ENCODE measurements at places on chromosomes 1 and 21. TPM values are rescaled to one million over a fixed set of nuclear protein-coding genes. Genes with fewer than 3 reads are reported as not detected.

- DNase-seq: no peak
These were observed at the start of gene HIVEP3 for GRCh38 chr1:41918450-41919043. TSS of gene HIVEP3 (minus strand) at chr1:41918922.

- DNase-seq: no peak
These were observed 5.3 kb upstream of the AMIGO1 start for GRCh38 chr1:109514846-109515245.

DNA sequence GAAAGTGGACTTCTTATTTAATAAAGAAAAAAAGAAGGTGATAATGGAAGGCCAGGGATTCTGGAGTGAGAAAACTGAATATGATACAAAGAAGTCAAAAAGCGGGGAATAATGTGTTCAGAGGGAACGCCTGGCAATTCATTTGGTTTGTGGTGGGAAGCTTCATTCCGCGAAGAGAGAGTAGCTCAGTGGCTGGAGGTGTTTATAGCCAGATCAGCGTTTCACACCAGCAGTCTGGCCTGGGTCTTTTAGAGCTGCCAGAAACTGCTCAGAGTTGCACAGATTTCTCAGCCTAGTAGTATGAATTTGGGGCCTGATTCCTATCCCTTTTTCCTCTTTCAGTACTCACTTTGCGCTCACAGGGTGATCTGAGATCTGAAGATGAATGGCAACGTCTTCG, 67.8 kb upstream of the IPO9 start:
- no peak for DNase-seq

FCRL4 gene
- total RNA-seq: not detected

DNA sequence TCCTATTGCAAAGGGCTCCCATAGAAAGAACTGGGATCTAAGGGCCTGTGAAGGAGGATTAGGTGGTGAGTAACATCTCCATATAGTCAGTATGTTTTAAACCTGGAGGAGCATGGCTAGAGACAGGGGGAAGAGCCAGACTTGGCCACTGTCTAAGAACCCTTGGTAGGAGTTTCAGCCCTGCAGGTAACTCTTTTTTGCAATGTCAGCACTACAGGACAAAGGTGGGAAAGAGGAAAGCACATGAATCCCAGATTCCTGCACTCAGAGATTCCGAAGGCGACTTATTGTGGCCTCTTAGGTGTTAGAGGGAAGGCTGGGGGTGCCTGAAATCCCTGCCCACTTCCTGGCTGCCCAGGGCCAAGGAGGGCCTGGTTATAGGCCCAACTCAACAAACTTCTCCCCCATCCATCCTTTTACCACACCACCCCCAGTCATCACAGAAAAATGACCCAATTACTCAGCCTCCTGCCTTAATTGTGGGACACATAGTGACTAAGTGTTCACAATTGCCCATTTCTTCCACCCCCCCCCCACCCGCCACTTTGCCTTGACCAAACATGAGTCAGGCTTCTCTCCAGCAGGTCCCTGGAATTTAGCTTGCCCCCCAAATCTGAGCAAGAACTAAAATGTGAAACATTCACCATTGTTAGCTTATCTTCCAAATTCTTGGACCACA, 1.9 kb upstream of the NTNG1 start:
- DNase-seq: no peak

DNA sequence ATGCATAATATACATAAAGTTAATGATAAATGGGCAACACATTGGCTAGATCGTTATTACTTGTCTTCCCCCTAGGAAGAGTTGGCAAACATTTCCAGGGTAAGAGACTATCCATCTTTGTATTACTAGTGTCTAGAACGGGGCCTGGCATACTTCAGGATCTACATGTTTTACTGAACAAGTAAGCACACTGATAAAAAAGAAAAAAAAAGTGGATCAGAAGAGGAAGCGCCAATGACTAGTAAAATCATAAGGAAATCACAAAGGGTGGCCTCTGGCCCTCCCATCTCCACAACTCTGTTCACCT, 482 bp downstream of the TM2D1 start:
- no peak for DNase-seq

DNA sequence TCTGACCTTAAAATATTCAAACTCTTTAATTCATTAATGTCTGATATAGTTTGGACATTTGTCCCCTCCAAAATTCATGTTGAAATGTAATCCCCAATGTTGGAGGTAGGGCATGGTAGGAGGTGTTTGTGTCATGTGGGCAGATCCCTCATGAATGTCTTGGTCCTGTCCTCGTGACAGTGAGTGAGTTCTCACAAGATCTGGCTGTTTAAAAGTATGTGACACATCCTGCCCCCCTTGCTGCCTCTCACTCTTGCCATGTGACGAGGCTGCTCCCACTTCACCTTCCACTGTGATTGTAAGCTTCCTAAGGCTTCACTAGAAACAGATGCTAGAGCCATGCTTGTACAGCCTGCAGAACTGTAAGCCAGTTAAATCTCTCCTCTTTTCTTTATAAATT, 21.3 kb upstream of the FBXO28 start:
- no peak for DNase-seq

DNA sequence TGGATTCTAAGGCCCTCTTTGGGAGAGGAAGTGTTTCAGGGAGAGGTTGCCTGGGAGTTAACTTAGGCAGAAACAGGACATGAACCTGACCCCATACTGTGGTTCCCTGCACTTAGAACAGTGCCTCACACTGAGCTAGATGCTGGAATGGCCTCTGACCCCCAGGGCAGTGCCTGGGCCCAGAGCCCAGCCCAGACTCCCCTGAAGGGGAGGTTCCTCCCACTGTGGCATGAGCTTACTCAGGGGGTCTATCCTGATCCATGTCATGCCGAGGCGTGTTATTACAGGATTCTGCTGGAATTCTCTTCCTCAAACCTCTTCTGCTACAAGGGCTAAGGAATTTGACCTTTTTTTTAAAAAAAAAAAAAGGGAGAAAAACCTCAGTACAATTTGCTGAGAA, 72.2 kb downstream of the MRPL37 start:
- DNase-seq: no peak

DNA sequence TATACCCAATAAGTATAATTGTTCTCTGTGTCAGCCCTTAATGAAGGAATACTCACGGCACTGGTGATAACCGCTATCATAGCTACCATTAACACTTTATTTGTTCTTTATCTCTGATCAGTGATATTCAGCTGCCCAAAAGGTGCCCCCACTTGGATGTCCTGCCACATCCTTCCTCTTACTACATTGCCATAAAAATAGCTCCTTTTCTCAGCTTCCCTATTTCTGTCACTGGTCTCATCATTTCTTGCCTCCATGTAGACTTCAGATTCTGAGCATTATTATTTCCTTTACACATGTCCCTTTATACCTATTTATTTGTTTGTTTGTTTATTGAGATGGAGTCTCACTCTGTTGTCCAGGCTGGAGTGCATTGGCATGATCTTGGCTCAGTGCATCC, 2.7 kb upstream of the RAB29 start:
- no peak for DNase-seq

- DNase-seq: no peak
These were observed 46.9 kb downstream of the ARHGEF10L start for GRCh38 chr1:17586172-17586964.

DNA sequence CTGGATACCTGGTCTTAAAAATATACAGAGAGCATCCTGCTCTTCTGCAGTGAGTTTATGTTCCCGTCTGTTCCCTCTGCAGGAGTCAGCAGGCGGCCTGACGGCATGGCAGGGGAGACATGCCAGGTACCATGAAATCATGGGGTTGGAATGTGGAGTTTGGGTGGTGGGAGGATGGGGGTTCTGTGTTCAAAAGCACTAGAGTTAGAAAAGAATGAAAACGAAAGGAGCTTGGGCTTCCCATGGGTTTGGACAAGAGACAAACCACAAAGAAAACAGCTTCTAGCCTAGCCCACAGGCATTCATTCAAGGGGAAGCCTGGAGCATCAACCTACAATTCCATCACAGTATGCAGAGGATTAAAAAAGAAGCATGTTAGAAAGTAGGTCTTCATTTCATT, 59.9 kb downstream of the WARS2 start:
- DNase-seq: no peak

- no peak for DNase-seq
These were observed 89.4 kb upstream of the S1PR1 start for GRCh38 chr1:101147381-101147780.

DNA sequence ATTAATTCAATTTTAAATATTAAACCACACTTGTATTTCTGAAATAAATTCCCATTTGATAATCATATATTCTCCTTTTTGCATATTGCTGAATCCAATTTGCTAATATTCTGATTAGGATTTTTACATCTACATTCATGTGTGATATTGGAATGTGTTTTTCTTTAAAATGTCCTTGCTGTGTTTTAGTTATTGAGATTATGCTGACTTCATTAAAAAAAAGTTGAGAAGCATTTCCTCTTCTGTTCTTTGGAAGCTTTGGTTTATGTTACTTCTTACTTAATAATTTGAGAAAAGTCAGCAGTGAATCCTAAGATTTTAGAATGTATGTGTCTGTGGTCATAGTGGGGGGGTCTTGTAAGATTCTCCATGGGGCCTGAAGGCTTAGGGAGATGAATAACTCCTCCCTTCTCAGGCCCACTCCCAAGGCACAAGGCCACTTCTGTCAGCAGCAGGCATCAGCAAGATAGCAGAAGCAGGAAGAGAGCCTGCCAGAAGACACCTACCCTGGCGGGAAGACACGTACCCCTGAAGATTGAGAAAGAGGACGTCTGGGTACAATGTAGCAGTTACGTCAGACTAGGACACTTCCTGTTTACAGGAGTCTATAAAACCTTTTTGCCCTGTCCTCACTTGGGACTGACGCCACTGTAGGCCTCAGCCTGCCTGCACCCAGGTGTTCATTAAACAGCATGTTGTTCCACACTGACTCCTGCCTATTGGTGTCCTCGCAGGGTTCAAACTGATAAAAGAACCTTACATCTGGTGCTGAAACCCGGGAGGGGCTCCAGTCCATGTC, 56.9 kb downstream of the ODF2L start:
- no peak for DNase-seq

PHGDH gene
- total RNA-seq: 10.6 TPM

GRCh38 chr1:90948301-90948700, 73.5 kb downstream of the ZNF644 start:
- DNase-seq: no peak

- DNase-seq: no peak
These were observed 13.8 kb upstream of the SIM2 start for GRCh38 chr21:36684957-36685714.

DNA sequence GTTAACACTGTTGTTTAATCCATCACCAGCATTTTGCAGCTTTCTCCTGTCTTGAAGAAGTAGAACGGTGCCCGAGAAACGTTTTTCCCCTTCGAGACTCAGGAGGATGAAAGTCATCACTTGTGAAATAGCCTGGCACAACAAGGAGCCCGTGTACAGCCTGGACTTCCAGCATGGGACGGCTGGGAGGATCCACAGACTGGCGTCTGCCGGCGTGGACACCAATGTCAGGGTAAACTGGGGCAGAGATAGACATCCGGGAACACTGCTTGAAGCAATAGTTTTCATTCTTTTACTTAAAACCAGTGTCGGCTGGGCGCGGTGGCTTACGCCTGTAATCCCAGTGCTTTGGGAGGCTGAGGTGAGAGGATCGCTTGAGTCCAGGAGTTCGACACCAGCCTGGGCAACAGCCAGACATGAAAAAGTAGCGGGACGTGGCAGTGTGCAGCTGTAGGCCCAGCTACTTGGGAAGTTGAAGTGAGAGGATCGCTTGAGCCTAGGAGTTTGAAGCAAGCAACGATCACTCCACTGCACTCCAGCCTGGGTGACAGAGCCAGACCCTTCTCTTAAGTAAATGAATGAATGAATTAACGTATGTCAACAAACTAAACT, 945 bp downstream of the CHAF1B start:
- DNase-seq: no peak

DNA sequence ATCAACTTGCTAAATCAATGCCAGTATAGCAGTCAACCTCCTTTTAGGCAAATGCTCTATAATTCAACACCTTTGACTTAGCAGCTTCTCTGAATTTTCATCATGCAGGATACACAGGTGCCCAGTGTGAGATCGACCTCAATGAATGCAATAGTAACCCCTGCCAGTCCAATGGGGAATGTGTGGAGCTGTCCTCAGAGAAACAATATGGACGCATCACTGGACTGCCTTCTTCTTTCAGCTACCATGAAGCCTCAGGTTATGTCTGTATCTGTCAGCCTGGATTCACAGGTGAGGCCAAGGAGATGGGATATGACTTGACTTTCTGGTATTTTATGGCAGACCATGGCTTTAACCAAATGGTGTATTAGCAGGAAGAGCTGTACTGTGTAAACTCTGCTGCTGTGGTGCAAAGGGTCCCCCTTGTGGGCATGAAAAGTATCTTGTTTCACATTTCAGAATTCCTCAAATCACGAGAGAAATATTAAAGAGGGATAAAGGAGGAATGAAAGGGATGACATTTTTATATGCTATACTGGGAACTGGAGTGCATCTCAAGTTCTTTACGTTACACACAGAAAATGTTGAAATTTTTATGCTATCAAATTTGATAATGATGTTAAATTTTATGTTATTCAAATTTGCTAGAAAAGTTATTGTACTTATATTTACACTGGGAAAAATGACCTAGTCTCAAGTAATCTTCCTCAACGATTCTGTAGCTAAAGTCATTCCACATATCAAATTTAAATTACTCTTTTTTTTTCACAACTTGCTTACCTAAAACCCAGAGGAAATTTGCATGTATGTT, 88.9 kb downstream of the CRB1 start:
- DNase-seq: peak; percentile 27
